ENCODE measurements at places on chromosomes 7 and 10.

DNA sequence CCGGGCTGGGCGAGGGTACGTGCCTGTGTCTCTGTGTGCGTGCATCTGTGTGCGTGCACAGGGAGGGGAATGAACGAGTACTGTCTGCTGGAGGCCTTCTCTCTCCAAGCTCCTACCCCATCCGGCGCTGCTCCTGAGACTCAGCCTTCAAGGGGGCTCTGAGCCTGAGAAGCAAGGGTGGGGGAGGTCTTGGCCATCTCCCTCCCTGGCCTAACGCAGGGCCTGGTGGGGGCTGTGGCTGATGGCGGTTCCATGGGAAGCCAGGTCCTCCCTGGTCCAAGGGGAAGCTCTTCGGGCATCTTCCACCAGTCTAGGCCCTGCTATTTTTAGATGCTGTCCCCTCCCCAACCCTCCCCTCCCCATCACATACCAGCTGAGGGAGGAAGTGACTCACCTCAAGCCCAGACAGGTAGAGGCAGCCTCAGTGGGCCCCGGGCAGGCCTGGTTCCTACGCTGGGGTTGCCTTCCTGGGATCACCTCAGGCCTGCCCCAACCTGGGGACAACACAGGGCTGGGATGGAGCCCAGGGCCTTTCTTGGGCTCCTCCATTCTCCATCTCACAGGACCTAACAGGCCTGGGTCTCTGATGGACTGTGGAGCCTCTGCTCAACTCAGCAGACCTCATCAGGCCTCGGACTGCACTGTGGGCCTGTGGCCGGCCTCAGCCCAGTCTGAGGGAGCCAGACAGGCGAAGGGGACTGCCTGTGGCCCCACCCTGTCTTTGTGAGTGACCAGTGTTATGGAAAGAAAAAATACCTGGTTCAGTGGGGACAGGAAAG, 32.2 kb downstream of the DNAJB12 start:
- no peak for DNase-seq

DNA sequence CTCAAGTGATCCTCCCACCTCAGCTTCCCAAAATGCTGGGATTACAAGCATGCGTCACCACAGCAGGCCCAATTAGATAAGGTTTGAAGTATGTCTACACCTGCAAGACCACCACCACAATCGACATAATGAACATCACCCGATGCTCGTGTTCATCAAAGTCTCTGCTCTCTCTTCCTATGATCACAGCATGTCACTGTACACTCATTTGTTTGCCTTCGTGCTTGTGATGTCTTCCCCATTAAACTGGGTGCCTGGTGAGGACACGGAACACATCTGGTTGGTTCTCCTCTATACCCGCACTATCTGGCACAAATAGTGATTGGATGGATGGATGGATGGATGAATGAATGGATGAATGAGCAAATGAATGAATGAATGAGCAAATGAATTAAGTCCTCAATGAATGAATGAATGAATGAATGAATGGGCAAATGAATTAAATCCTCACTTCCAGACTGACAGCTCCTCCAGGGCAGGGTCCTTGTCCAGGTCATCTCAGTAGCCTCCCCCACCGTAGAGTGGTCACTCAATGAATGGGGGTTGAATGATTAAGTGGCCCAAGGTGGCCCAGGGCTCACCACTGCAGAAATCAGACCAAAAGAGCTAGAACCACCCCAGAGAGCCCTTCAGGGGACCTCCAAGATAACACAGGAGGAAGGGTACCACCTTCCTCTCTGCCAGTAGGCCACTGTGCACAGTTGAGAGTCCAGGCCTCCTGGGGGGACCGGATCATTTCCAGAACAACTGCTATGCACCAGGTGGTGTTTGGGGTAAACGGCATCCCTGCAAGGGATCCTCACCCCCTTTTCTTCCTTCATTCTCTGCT, 101.9 kb upstream of the TNRC18 start:
- DNase-seq = no peak

- peak; percentile 80 for DNase-seq
Measured at GRCh38 chr7:10122551-10123100, 851.0 kb upstream of the PHF14 start.

GRCh38 chr10:54985732-54986131, 184.7 kb upstream of the PCDH15 start:
- peak; percentile 15 for DNase-seq

DNA sequence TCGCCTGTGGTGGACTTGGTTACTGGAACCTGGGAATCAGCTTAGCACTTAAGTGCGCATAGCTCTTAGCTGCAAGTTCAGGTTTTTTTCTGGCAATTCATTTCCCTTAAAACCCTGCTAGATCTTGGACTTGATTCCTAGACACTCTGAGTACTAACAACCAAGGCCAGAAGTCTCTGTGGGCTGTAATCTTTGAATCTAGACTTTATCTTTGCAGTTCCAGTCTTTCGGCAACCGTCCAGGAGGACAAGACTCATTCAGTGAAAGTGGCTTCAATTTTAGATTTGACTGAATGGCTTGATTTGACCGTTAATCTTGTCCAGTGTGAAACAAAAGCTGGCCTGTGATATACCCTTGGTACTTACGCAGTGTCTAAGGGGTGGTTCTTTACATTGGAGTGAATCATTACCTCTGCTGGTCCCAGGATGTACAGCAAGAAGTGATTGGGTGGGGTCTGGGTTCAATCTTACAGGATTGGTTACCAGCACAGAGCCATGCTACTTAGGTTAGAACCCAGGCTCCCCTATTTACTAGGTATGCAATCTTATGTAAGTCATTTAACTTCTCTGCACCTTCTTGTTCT, 16.4 kb downstream of the PTTG1IP2 start:
- no peak for DNase-seq

DNA sequence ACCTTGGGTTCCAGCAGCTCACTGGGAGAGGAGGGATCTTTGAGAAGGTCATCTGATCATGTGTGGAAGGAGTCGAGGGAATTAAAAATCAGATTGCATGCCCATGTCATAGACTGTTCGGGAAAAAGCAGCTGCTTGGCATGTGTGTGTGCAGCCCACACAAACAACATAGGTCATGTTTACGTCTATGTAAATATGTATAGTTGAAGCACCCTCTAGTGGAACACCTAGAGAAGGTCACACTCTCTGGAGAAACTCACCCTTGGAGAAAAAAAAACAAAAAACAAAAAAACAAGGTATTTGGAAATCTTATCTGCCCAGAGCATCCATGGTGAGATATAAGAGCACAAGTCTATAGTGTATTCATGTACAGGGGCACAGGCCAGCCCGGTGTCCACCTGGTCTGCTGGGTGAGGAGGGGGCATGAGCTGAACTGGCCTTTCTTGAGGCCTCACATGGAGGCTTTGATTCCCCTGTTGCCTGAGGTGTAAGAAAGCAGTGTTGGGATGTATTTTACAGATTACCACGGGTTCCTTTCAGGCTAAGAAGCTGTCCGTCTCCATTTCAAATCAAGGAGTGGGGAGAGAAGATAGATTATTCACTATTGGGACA, 98.0 kb downstream of the NPY start:
- DNase-seq = no peak

DNA sequence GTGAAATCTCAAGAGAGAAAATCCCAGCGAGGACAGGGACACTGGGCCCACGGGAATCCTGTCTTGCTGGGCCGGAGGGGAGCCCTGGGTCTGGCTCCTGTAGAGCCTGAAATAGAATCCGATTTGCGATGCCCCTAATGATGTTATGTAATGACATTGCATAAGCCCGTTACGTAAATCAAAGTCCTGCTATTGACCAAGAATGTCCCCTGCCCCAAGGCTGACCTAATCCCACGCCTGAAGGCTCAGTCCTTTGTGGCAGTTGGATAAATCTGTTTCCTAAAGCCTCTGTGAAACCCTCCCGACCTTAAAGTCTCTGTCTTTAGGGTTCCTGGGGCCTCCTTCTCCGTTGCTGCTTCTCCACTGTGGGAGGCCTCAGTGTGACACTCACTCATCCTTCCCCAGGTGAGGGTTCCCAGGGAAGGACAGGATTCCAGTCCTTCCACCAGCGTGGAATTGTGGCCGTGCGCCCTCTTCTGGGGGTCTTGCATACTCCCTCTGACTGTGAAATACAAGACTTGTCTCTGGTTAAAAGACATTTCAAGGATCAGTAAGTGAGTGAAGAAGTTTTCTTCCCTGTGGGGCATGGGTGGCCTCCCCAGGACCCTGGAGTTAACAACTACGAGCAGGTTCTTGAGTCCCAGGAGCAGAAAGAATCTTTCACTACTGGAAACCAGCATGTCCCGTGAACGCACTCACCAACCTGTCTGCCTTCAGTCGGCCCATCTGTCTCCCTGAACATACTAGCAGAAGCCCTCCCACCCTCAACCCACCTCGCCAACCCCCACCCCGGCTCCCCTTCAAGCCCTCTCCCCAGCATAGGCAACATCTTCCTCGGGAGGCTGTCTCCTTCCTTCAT, 19.8 kb downstream of the ZNF467 start:
- DNase-seq = peak; percentile 84

DNA sequence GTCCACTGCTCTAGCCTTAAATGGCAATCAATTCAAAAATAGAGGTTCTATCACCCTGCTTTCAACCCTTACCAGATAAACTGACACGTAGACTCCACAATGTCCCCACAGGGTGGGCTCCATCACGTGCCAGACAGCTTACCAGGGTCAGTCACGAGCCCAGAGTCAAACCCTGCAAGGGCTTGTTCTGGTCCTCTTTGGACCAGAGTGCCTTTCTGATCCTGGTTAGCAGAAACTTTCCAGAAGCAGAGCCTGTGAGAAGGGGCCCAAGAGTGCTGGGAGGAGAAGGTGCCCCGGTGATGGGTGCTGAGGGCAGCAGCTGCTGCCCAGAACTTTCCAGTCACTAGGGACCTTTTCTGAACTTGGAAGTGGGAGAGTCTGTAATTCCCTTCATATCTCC, 354 bp upstream of the GIMAP5 start:
- DNase-seq = no peak

DNA sequence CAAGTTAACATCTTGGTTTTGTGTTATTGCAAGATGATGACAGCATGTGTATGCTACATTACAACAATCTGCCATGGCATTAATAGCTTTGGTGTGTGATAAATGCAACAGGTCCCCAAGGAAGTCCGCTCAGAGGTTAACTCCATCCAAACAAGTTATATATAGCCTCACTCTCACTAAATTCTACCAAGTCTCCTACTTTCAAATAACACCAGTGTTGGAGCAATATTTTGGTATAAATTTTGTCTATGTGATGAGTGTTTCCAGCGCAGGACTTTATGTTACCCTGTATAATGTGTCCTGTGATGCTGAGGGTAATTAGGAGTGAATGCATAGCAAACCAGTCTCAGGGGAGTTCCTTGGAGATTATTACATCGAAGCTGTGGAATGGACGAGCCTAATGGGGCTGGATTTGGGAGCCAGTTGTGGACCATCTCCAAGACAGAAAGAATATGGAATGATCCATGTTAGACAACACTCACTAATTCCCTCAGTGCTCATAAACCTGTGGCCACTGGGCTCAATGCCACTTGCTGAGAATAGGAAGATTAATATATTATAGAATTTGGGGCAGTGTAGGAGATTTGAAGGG, 127.6 kb upstream of the CXCL12 start:
- no peak for DNase-seq

GRCh38 chr7:17546189-17546588, 247.7 kb downstream of the AHR start:
- DNase-seq = no peak

DNA sequence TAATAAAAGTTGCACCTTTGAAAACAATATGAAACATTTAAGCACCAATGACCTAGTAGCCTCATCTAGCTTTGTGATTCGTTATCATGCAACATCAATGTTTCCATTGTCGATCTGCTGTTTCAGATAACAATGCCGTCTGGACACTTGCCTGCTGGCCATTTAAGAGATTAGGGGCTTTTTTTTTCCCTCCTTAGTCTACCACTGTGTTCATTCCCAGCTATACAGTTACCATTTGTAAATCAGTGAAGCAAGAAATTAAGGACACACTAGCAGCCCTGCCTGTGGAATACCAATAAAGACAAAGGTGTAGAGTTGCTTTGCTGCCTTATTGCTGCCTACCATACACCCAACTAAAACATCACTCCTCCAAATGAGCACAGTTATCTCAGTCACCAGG, 37.6 kb upstream of the MYO3A start:
- peak; percentile 10 for DNase-seq

DNA sequence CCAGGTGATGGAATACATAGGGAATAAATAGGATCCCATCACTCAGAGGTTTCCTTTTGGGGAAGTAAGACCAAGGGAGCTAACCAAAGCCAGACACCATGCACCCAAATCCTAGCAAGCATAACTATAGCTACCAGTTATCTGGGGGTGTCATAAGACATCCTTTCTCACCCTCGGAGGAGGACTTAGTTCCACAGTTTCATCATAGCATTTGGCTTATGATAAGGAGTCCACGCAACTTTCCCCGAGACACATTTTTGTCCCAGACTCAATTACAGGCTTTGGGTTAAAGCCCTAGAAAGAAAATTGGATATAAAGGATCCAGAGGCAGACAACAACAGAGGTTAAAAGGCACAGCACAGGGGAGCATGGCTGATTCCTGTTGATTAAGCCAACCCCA, 442.9 kb downstream of the HTR7 start:
- no peak for DNase-seq

GRCh38 chr10:17820943-17821342, 11.8 kb downstream of the MRC1 start:
- DNase-seq = no peak

DNA sequence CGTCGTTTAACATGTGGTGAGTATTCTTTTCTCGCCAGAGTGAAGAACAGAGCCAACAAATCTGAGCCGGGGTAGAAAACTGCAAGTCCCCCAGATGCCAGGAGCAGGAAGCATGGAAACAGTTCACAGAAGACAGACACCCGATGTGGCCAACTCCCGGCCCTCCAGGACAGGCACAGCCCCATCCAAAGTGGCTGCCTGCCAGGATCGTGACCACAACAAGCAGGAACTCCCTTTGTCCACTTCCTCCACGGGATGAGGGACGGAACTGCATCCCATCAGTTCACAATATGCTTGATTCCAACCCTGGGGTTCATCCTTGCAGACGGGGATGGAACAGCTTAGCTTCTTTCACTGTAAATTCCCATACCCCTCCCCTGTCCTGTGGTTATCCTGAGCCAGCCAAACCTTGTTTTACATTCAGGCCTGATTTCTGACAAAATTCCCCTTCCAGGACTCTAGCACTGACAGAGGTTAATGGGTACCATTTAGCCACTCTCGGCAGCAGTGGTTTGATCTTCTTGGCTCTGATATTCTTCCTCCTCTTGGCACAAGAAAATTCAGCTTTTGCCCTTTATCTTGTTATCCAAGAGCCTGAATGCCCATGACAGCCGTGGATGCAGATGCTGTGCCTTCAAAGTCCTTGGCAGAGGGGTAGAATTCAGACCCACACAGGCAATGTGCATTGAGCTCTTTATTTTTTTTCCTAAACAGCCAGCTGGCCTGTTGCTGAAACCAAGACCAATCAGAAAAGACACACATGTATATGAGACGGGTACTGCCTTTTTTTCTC, 105.5 kb upstream of the FAM204A start:
- no peak for DNase-seq

GRCh38 chr7:129515381-129515780, 13.1 kb downstream of the SMKR1 start:
- no peak for DNase-seq

Data from HAP-1 (cell line).